Glomerular endothelial cell (primary cell): ENCODE measurements at places on chromosomes 7 and 10.

GRCh38 chr7:86848226-86848625 is 204.5 kb downstream of the GRM3 start:
- DNase-seq, result no peak

GRCh38 chr10:99917963-99918825 is 91.6 kb downstream of the DNMBP start:
- no peak for DNase-seq

- no peak for DNase-seq
Measured at GRCh38 chr7:80881351-80881900, 37.4 kb downstream of the SEMA3C start.

GRCh38 chr7:132486274-132486610 is 90.0 kb downstream of the PLXNA4 start:
- DNase-seq, result no peak

DNA sequence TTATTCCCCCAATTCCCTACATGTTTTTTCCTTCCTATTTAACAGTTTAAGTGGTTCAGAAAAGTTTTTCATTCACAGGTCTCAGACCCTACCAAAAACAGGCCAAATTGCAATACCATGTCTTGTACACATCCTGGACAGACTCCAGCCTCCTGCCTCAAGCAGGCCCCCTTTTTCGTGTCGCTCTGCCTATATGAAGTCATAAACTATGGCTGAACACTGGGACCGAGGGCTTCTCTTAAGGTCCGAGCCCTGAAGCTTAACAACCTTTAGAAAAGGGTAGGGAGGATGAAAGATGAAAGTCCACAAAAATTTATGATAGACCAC is 1.4 kb downstream of the FBXW4 start:
- DNase-seq, result no peak

DNA sequence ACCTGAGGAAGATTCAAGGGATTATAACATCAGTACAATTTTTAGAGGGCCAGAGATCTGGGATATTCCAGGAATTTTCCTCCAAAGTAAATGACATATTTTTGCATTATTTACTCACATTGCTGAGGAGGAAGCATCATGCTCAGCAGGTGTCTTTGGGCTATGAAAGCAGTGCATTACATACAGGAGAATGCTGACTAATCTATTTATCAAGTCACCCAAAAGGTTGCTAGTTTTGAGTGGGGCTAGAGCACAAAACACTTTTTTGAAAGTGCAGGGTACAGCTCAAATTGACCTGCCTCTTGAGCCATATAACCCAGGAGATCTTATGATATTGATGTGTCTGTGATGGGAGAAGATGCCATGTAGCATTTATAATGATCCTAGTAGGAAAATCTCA is 603.1 kb downstream of the POM121L12 start:
- no peak for DNase-seq

GRCh38 chr7:44388089-44388970 is 62.9 kb upstream of the CAMK2B start:
- DNase-seq, result no peak
